ENCODE measurements at places on chromosomes 6 and 20. TPM values are rescaled to one million over a fixed set of nuclear protein-coding genes. Genes with fewer than 3 reads are reported as not detected.

- peak; percentile 54 for DNase-seq
Measured at GRCh38 chr20:63265891-63266515, 6.6 kb upstream of the ARFGAP1 start.

- no peak for DNase-seq
Measured at GRCh38 chr6:133768656-133769295, 120.1 kb upstream of the TCF21 start.

DNA sequence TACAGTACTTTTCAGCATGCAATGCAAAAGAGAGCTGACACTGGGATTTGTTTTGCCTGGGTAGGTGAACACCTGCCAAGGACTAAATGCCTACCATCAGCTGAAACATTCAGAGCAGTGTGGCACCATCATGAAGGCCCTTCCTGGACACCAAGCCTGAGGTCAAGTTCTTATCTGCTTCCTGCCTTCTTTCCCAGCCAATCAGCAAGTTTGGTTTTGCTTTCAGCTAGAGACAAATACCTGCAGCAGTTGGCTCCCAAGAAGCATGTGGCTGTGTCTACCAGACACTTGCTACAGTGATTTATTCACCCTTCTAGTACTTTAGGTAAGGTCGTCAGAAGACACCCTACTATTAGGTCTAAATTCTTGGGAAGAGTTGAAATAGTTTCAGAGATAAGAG is 112.8 kb downstream of the TBX18 start:
- no peak for DNase-seq

The TCP11 gene
- polyA plus RNA-seq: 2.0 TPM

The SLC29A1 gene
- polyA plus RNA-seq: 35.8 TPM

GRCh38 chr6:30684386-30685156 is 1.9 kb downstream of the PPP1R18 start:
- no peak for DNase-seq

The NMBR gene
- polyA plus RNA-seq: not detected

GRCh38 chr6:140156131-140156530 is 781.7 kb upstream of the CITED2 start:
- DNase-seq: no peak

DNA sequence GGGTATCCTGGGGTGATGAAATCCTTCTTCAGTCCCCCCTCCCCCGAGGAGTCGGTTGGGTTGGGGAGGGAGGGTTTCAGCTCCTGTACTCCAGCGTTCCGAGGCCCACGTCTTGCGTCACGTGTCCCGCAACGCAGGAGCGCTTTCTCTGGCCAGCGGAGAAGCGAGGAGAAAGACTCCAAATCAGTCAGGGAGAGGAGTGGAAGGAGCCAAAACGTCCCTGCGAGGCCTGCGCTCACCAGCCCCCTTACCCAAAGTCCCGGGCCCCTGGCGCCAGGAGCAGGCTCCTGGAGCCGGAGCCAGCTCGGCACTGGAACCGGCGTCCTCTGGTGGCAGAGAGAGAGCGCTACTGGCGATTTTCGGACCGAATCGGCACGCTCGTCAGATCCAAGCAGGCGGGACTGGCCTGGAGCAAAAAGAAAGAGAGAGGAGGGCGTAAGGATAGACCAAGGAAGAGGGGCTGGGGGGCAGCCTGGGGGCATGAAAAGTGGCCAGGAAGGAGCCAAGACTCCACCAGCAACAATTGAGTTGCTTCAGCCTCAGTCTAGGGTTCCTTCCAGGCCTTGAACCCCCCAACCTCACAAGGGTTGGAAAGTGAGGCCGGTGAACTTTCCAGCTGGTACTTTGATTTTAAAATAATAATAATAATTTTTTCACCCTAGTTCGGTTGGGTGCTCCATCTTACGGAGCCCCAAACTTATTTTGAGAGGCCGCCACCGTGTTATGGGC is at the start of gene GNAS:
Gene GNAS, plus strand, starts transcription at position 174 of the 729 bp plus-strand sequence.
- peak; percentile 67 for DNase-seq

GRCh38 chr20:40173872-40174271 is 515.2 kb downstream of the MAFB start:
- DNase-seq: no peak

DNA sequence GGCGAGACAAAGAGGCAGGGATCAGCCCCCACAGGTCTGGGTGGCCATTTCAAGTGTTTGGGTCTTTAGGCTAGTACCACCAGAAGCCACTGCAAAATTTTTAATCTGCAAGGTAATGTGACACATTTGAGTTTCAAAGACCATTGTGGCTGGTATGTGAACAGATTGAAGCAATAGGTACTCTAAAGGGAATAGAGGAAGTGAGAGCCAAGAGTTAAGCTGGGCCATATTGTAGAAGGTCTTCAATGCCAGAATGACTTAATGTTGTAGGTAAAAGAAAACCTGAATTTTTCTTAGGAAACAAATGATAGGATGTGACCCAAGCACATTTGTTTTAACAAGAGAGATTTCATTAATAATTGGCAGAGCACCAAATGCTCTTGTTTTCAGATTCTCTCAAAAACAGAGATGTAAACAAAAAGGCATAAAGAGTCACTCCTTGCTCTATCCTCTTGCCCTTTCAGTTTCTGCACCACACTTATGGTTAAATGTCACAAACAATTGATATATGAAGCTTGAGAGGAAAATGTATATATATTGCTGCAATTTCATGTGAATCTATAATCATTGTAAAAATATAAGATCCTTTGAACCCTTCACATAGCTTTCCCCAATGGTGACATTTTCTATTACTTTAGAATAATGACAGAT is 307.1 kb upstream of the PLN start:
- no peak for DNase-seq

The RHAG gene
- polyA plus RNA-seq: 1.6 TPM

- DNase-seq: no peak
Measured at GRCh38 chr20:3728354-3728753, 4.1 kb upstream of the HSPA12B start.

DNA sequence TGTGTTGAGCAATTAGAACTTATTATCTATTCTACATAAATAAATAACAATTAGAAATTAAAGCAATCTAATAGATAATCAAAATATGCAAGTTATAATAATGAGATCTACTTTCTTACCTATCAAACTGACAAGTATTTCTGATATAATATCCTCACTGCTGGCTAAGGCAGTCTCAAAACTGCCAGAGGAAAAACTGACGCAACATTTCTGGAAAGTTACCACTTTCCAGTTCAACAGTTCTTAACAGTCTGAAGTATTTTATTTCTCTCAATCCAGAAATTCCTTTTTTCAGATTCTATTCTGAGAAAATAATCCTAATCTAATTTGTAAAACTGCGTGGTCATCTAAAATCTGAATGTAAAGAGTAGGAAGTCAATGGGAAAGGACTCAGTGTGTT is 121.0 kb downstream of the TRDN start:
- no peak for DNase-seq

The C20orf202 gene
- 0.33 TPM for polyA plus RNA-seq

- DNase-seq: no peak
Measured at GRCh38 chr6:47380251-47380650, 70.5 kb upstream of the TNFRSF21 start.

DNA sequence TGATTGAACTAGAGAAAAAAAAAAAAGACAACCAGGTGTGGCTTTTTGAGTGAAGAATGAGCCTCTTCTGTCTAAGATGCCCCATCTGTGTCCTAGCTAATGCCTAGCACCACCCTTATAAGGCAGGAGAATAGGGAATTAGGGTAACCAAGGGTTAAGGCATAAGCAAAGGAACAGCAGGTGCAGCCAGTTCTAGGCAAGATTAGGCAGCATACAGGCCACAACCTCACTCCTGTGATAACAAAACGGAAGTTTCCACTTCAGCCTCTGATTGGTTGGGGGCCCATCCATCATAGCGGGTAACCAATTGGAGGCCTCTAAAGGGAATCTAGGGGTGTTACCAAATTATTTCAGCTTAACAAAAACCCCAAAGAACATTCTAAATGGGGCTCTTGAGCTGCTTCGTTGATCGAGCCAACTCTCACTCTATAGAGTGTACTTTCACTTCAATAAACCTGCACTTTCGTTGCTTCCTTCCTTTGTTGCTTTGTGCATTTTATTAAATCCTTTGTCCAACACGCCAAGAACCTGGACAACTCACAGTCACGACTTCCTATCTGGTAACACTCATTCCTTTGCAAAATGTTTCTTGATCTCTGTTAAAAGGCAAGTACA is 61.9 kb upstream of the TAGAP start:
- no peak for DNase-seq

The HLA-DMB gene
- 53.3 TPM for polyA plus RNA-seq

DNA sequence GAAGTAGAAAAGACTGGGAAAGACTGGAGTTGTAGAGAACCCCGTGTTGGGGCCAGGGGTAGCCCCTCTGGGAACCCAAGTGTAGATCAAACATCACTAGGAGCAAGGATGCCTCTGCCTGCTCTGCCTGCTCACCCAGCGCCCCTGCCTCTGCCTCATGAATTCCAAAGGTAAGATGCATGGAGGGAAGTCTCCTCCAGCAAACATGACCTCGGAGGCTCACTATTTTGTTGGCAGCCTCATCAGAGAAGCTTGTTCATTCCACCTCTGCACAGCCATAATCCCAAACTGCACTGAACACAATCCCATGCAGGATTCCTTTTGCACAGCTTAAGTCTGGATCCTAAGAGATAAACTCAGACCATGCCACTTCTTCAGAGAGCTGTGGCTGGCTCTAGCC is 4.9 kb downstream of the FRS3 start:
- no peak for DNase-seq

GRCh38 chr6:150203871-150204545 is 61.2 kb downstream of the PPP1R14C start:
- no peak for DNase-seq

DNA sequence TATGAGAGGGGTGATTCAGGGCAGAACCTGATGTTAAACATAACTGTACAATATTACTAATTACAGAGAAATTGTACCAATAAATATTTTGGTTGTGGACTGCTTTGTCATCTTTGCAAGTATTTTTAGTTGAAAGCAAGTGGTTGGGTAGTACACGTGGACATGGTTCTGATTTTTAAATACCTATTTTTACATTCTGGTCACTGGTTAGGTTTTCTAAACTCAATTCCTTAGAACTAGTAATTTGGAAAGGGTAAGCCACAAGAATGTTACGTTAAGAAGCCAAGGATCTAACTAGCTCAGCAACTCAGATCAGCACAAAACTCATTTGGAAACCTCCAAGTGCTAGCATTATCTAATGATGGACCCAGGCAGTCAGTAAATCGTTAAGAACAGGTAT is 2.7 kb downstream of the EPB41L2 start:
- no peak for DNase-seq

DNA sequence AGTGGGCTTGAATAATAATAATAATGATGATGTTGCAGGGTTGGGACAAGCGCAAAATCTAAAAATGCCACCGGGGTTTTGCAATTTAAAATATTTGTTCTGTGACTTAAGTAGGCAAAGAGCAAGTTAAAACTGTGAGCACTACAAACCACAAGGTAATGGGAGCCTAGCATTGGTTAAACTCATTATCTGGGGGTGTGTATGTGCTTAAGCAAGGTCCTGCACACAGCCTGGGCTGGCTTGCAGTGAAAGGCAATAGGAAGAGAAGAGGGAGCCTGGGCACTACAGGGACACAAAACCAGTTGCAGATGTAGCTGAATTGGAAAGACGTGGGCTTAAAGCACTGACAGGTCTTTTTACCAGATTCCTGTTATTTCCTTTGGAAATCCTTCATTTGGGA is 11.7 kb downstream of the SIM1 start:
- DNase-seq: no peak

DNA sequence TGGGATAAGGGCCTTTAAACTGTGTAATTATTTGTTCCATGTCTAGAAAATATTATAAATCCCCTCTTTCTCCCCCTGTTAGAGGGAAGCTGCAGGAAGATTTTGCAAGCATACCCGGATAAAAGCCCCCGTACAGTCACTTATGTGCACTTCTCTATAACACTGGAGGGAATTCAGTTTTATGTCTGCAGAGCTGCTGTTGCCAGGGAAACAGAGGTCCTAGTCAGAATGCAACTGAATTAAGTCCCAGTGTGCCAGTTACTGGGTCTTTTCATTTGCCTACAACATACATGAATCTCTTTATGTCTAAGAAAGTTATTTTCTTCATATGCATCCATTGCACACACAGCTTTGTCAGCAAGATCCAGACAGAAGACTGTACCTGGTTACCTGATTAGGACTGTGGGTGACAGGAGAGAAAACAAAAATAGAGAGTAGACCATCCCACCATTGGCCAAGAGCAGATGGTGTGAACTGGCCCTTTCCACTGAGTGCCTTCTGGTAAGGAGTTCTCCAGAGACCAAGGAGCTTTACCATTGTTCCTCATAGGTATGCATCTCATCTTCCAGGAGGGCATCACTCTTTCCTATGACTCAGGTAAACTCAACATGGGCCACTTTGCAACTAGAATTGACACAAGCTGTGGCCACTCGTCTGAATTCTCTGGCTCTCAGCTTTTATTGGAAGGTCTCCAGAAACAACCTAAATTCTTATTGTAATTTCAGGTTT is 180.8 kb upstream of the PHACTR1 start:
- no peak for DNase-seq

The LY6G5C gene
- 2.6 TPM for polyA plus RNA-seq

- no peak for DNase-seq
Measured at GRCh38 chr20:52948491-52948890, 23.7 kb upstream of the TSHZ2 start.

DNA sequence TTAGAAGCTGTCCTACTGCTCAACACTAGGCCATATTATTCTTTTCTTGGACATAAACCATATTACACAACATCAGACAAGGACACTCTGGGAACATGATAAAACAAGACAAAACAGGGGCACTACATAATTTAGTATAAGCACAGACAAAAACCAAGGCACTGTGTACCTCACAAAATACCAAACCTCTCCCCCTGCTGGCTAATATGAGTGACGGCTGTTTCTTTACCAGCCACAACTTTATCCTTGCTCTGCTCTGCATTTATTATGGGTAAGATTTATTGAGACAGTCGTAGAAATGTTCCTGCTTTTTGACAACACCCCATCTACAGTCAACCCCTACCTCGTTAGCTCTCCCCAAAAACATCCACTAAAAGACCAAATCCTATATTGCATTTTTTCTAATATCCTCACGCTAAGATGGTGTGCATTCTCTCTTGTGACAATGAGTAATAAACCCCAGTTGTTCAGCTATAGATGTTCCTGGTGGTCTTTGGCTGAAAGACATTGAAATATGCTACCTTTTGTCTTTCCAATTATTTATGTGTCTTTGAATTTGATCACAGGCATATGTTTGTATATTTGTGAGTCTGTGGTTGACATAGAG is 23.8 kb upstream of the POLR1H start:
- DNase-seq: no peak

DNA sequence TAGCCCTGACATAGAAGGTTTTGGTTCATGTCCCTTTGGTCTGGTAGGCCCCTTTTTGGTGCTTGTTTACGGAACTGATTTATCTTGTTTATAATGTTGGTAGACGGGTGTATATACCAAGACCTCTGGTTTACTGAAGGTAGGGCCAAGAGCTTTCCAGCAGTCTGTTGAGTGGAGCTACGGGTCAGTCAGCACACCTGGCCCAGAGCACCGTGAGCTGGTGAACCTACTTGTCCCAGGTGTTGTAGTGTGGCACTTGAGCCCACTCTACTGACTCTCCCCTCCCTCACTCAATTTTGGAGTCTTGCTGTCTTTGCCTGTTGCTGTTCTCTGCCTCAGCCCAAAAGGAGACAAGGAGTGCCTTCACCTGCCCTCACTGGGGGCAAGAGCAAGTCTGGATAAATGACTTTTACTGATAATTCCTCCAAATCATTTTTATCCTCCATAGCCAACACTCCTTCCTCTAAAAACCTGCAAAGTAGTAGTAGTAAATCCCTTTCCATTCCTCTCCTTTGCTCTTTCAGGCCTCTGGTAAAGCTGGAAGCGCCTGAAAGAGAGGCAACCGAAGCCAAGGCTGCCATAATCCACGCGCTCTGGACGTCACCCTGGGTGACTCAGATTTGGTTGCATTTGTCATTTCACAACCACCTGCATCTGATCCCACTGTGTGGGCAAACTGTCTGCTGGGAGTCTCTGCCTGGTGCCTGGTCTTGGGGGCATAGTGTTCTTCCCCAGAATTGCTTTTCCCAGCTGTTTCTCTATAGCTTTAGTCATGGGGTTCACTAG is 22.2 kb downstream of the RREB1 start:
- DNase-seq: no peak

The KCTD20 gene
- polyA plus RNA-seq: 42.0 TPM
